ENCODE measurements at places on chromosomes 16 and 17.

- no peak for DNase-seq
Measured at GRCh38 chr17:76082326-76083251, 3.6 kb downstream of the ZACN start.

DNA sequence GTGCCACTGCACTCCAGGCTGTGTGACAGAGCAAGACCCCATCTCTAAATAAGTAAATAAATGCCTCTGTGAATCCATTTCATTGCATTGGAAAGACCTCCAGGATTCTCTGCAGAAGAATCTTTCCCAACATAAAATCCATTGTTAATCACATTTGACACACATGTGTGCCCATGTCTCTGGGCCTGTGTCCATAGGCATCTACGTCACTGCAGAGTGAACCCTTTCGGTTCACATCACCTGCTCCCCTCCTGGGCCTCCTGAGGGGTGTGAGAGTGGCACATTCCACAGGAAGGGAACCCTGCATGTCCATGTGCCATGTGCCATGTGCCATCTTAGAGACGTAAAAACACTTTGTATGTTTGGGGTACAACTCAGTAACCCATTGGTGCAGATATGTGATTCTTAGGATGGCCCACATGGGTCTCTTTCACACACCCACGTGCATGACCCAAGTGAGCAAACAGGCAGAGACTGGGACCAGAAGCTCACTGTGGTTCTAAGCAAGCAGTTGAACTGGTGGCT, 427.5 kb downstream of the MAF start:
- no peak for DNase-seq

GRCh38 chr17:66451188-66452149, 149.1 kb downstream of the PRKCA start:
- DNase-seq = peak; percentile 66

- DNase-seq = no peak
Measured at GRCh38 chr17:82664701-82665182, 16.5 kb upstream of the WDR45B start.

DNA sequence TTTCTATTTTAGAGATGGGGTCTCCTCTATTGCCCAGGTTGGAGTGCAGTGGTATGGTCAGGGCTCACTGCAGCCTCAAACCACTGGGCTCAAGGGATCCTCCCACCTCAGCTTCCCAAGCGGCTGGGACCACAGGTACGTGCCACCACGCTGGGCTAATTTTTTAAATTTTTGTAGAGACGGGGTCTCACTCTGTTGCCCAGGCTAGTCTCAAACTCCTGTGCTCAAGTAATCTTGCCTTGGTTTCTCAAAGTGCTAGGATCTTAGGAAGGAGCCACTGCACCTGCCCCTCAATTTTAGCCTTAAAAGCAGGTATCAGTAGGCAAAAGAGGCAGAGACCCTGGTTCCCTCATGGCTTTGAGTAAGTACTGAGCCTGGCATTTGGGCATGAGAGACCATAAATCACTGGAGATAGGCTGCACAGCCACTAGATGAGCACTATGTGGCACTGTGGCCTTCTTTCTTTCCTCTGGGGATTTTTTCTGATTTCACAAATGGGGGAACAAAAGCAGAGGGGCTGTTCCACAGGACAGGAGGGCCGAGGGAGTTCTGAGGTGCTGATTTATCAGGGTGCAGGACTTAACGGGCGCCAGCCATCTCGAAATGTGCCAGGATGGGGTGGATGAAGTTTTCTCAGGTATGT, 82.2 kb downstream of the PLXDC1 start:
- DNase-seq = no peak

DNA sequence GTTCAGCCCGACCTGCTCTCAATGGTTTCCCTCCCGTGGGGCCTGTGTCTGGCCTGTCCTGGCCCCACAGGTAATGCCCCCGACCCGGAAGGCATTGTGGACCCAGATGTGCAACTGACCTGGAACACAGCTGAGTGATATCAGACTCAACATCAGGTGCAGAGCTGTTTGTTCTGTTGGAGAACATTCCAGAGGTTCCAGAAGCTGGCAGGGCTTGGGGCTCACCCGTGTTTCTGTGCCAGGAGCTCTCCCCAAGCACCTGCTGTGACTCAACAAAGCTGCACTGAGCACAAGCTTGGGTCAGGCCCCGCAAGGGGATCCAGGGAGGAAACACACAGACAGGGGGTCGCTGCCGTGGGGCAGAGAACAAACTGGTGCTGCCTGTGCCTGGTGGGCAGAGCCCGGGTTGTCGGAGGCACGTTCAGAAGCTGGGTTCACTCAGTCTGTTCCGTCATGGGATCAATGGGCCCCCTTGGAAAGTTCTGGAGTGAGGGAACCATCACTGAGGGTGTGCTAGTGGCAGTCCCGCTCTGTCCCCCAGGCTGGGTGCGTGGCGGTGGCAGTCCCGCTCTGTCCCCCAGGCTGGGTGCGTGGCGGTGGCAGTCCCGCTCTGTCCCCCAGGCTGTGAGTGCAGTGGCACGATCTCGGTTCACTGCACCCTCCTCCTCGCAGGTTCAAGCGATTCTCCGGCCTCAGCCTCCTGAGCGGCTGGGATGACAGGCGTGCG, 22.1 kb downstream of the HS3ST6 start:
- no peak for DNase-seq

DNA sequence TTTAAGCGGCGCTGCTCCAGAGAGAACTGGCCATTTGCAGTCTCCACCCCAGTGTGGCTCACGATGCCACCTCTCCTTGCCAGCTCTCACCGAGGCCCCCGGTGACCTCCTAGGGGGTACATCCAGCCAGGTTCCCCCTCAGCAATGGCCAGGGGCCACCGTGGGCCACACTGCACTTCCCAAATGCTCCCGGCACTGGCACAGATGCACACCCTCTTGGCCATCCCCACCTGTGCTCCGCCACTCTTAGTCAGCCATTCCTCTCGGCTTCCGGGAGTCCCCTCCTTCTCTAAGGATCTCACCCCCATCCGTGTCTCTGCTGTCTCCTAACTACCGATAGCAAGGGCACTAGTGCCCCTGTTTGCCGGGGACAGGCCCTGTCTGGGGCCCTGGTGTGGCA, 25.8 kb downstream of the MLYCD start:
- DNase-seq = no peak

GRCh38 chr16:31277659-31278260, 18.0 kb downstream of the ITGAM start:
- DNase-seq = no peak

- no peak for DNase-seq
Measured at GRCh38 chr17:35291802-35292201, 48.9 kb downstream of the SLFN5 start.

GRCh38 chr17:14940938-14941265, 324.2 kb downstream of the PMP22 start:
- no peak for DNase-seq

GRCh38 chr16:3482659-3483241, 12.5 kb downstream of the C16orf90 start:
- DNase-seq = no peak
